Aorta (tissue), 5 donors: ENCODE measurements at places on chromosomes 11 and 22. TPM values are rescaled to one million over a fixed set of nuclear protein-coding genes. Genes with fewer than 3 reads are reported as not detected.

- DNase-seq, result no peak
Observed at GRCh38 chr11:33040033-33040861, 875 bp downstream of the TCP11L1 start.

DNA sequence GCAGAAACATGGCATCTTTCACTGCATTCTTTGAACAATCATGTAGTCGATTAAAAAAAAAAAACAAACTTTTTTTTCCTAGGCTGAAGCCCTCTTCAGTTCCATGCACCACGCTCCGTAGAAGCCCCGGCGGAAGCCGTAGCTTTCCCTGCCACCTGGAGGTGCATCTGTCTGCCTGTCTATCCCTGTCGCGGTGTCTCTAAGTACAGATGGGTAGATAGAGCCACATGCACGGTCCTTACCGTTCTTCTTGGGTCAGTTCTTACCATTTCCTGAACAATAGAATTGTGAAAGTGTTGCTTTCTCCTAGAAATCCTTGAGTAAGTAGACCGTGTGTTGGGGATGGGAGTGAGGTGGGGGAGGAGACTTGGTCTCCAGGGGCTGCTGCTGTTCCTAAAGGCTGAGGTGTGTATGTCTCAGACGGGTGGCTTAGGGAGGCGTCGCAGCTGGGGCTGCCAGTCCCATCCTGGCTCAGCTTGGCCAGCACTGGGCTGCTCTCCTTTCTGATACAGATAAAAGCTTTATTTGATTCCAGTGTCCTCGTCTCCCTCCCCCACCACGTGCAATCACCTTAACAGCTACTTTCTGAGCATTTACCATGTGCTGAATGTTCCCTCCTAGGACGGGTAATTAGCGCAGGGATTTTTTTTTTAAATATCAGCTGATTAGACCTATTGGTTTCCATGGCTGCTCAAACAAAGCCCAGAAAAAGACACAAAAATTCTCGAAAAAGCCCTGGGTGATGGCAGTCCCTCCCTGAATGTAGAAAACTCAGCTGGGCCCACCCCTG, 46.8 kb downstream of the MACROD1 start:
- DNase-seq, result no peak

DNA sequence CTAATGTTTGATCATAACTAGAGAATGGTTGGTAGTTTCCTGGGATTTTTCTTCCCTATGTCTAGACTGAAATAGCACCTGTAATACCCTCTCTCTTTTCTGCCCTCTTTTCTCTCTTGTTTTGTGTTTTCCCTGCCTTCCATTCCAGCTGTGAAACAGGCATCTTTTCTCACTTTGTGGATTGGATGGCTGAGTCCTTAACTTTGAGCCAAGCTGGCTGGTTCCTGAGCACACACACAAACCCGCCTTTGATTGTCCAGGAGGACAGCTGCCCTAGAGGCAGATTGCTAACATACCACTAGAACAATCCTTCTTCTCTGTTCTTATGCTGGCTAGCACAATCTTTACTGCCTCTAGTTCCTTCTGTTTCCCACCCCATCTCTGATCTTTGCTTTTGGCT, 17.7 kb downstream of the CTNND1 start:
- no peak for DNase-seq

DNA sequence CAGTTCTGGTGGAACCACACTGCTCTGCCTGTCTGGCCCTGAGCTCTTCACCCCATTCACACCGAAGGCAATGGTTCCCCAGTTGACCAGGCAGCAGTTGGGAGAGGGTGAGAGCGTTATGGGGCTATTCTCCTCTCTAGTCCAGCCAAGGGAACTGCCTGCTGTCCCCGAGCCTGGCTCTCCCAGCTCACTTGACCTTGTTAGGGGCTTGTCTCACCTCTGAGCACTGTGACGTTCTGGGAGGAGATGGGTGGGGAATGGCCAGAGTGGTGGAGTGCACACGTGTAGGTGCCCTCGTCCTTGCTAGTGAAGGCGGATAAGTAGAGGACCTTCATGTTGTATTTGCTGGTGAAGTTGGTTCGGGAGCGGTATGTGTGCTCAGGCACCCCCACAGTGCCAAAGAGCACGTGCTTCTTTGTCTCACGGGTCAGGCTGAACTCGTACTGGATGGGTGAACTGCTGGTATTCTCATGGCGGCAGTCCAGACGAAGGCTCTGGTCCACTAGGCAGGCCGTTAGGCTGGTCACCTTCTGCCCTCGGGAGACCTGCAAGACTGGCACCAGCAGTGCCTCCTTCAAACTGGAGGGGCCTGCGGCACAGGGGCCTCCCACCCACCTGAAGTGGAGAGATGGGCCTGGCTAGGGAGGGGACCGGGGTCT, 3.0 kb downstream of the THY1 start:
- no peak for DNase-seq

GRCh38 chr11:106228996-106229395, 151.5 kb downstream of the AASDHPPT start:
- DNase-seq, result no peak

DNA sequence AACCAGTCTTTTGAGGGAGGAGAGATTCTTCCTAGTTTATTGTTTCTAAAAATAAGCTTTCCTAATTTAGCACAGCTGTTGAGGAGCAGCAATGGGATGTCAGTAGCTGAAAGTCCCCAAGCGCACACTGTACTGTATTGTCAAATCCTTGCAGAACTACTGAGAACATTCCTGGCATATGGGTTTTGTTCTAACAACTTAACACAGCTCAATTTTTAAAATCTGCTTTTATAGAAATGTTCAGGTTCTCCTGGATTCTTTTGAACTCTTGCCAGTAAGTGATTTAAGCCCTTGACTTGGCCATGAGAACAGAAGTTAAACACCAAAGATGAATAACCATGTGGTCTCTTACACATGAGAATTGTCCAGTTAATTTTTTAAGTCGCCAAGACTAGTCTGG, 218.6 kb downstream of the FAT3 start:
- no peak for DNase-seq

GRCh38 chr22:20138417-20138738, 6.8 kb downstream of the ZDHHC8 start:
- DNase-seq, result no peak

DNA sequence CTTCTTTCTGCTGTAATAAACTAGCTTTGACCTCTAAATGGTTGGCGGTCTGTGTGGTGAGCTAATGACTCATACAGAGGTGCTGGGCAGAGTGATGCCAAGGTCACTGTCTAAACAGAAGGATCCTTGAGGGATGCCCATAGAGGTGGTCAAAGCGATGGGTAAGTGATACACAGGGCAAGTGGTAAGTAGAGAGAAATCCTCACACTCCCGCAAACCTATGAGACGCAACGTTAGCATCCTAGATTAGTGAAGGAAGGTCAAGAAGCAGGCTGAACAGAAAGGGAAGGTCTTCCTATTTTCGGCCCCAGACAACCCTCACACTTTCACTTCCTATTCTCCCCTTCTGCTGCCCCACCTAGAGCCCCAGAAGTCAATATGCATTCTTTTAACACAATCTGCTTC, 65.6 kb upstream of the SESN3 start:
- DNase-seq, result no peak

GRCh38 chr11:1232021-1232882, 9.4 kb downstream of the MUC5B start:
- DNase-seq, result peak; percentile 33

- no peak for DNase-seq
Observed at GRCh38 chr11:32358729-32359128, 76.6 kb downstream of the WT1 start.

CNGA4 gene
- not detected for total RNA-seq

OR51B5 gene
- total RNA-seq, result 0.71 TPM

CD59 gene
- total RNA-seq, result 665 TPM

OSBP2 gene
- 3.9 TPM for total RNA-seq

PLAAT5 gene
- total RNA-seq, result 1.6 TPM

FAT3 gene
- total RNA-seq, result 37.5 TPM
